ENCODE measurements at places on chromosomes 2 and 18.

- DNase-seq, result no peak
These were observed 35.6 kb downstream of the PPP3R1 start for GRCh38 chr2:68216454-68217310.

GRCh38 chr2:74191596-74192380, 6.6 kb upstream of the MTHFD2 start:
- DNase-seq, result no peak

DNA sequence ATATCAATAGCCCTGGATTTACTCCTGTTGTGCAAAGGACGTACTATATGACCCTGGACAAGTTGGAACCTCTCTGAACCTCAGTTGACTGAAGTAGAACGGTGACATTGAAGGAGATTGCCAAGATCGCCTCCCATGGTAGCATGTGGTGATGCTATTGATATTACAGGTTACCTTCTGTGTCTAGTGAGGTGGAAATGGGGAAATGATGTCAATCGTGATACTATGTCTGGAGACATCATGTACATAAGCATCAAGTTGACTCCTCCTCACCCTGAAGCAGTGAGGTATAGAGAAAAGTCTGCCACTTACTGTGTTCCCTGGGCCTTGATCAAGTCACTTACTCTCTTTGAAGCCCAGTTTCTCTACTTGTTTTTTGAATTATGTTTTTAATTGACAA, 93.9 kb downstream of the KLF7 start:
- DNase-seq, result no peak

DNA sequence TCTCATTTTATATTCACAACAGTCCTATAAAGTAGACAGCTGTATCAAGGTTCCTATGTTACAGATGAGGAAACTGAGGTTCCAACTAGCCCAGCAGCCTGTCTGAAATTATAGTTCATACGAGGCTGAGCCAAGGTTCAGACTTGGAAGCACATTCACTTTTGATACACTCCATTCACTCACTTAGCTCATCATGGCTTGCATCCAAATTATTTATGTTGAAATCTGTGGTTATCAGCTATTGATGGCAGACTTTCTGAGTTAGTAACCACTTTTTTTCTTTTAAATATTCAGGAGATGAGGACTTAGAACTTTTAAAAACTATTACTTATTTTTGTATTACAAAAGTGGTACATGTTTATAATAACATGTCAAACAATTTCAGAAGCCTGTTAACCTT, 188.2 kb downstream of the MTX2 start:
- DNase-seq, result no peak
